NCI-H526 treated with DMSO at 0.1 percent for 48 hours (cell line): ENCODE measurements at places on chromosomes 5 and 9.

GRCh38 chr5:98308960-98309359, 464.5 kb upstream of the RGMB start:
- DNase-seq = no peak

DNA sequence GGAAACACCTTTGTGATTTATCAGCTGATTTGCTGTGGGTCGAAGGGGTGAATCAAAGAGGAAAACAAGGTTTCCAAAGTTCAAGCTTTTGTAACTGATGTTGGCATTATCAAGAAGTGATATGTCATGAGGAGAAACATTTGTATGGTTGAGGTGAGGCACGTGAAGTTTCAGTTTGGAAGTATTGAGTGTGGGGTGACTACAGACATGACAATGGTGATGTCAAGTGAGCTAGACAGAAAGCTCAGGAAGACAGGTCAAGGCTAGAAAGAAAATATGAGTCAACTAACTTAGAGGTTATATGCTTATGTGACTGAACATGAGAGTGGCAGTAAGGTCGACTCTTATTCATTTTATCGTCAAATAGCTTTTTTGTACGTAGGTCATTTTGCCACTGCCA, 99.1 kb downstream of the RAB3C start:
- no peak for DNase-seq

DNA sequence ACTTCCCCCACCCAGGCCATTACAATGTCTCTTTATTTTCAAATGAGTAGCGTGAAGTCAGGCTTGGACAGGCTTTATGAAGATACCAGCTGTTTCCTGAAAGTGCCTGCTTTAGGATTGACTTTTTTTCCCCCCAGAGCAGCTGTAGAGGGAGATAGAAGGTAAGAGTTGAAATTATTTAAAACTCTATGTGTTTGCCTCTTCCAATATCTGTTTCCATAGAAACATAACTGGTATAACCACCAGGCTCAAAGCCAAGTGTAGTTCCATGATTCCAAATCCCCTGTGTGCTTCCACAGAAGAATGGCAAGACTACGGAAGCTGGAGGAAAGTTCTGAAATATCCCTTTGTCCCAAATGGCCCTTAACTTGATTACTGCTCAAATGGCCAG, 87.4 kb upstream of the TBC1D2 start:
- DNase-seq = no peak

DNA sequence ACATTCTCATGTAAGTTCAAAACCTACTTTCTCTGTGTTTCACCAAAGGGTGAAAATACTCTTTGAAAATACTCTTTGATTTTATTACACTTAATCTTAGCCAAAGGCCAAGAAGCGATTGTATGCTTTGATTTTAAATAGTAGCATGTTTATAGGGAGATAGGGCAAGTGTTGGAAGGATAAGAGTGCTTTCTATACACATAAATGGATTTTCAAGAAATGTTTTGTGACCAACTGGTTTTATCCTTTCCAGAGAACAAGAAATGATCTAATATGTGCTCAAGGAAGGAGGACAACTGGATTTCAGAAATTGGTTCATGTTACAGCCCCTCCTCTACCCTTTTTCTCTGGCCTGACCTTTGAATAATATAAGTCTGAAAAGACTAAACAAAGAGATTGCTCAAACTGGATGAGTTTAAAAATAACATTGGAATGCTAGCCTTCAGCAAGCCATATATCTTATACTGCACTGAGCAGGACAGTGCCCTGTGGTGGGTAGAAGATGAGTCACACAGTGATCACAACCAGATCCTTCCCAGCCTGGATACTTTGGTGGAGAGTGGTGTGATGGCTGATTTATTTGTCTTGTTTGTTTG, 13.1 kb downstream of the PALM2AKAP2 start:
- no peak for DNase-seq

GRCh38 chr5:168408561-168409305, 77.5 kb upstream of the RARS1 start:
- DNase-seq = no peak

- no peak for DNase-seq
Observed at GRCh38 chr9:135000647-135001245, 83.0 kb upstream of the FCN1 start.

DNA sequence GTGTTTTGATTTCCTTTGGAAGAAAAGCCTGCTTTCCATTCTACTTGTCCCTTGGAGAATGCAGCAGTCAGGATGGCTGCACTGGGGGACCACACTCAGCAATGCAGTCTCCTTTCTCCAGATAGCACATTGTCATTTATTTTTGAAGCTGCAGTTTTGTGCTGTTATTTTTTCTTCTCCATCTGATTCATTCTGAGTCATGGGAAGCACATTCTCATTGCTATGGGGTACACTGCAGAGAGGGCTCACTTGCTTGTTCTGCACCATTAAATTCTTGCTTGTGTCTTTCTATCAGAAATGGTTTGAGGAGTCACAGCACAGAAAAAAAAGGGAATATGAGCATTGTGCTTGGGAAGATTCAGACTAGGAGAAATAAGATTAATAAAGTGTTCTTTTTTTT, 39.7 kb upstream of the POC5 start:
- no peak for DNase-seq

DNA sequence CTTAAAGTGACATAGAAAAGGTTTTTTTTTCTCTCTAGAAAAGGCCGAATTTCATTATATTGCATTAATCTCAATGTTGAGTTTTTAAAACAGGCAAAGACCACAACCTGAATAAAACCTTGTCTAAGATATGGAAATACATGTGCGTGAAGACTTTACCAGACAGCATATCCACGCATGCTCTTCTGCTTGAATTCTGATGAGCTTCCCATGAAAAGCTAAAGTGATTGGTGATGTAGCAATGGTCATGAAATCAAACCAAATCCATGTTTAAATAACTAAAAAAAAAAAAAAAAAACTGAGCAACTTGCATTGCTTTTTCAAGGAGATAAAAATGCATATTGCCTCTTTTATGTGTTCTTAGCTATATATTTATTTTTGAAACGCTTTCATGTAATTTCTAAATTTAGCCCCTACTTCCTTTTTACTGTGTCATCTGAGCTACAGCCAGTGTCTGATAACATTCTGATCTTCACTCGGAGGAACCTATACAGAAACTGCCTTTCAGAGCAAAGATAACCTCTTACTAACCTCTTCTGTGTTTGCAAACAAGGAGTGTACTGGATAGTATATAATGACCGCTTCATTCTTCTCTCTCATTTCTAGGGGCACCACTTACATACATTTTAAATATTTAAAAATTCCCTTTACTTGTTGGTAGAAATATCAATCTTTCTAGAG, 179.1 kb upstream of the GNA14 start:
- DNase-seq = no peak

DNA sequence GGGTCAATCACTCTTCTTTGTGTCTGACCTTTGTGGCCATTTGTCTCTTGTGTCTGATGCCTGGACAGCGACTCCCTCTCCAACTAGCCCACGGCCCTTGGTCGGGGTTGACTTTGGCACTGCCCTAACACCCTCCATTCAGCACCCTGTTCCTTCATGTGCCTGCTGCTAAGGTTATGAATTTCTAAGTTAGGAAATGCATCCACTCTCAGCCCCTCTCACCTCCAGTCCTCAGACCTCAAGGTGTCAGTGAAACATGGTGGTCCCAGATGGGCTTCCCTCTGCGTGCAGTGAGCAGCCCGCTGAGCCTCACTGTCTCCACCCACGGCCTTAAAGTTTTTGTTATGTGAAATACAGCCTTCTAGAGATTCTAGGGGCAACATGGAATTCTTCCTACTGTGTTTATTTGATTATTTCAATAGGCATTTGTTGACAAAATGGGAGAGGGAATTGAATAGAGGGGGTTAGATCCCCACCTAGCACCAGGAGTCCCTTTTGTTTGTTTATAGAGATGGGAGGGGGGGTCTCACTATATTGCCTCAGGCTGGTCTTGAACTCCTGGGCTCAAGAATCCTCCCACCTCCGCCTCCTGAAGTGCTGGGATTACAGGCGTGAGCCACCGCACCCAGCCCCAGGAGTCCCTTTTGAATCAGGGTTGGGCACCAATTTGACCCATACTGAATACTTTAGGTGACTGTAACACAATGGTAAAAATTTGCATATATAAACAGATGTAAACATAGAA, 1.6 kb upstream of the GLIPR2 start:
- DNase-seq = no peak

- DNase-seq = no peak
Observed at GRCh38 chr5:180799194-180799593, 3.4 kb downstream of the MGAT1 start.

GRCh38 chr9:90860826-90861225, 59.2 kb downstream of the SYK start:
- no peak for DNase-seq
